ENCODE measurements at places on chromosomes 1 and 21. TPM values are rescaled to one million over a fixed set of nuclear protein-coding genes. Genes with fewer than 3 reads are reported as not detected.

The SPRR2G gene
- not detected for total RNA-seq

DNA sequence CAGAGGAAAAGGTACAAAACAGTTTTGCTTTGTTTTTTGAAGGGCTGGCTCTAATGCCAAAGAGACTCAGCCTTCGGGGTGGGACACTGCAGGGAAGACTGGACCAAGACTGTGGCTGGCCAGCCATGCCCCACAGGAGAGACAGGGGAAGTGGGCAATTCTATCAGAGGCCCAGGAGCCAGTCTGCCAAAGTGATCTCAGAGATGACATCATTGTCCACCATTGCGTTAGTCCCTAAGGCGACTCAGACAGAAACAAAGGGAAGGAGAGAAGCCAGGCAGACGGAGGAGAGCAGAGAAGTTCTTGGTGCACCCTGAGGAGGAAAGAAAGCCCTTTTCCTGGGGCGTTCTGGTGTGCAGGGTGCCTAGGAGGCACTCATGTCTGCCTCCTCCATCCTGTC is 26.4 kb downstream of the OPTC start:
- no peak for DNase-seq

- DNase-seq, result no peak
These were observed 533.3 kb downstream of the PTBP2 start for GRCh38 chr1:97254731-97255463.

DNA sequence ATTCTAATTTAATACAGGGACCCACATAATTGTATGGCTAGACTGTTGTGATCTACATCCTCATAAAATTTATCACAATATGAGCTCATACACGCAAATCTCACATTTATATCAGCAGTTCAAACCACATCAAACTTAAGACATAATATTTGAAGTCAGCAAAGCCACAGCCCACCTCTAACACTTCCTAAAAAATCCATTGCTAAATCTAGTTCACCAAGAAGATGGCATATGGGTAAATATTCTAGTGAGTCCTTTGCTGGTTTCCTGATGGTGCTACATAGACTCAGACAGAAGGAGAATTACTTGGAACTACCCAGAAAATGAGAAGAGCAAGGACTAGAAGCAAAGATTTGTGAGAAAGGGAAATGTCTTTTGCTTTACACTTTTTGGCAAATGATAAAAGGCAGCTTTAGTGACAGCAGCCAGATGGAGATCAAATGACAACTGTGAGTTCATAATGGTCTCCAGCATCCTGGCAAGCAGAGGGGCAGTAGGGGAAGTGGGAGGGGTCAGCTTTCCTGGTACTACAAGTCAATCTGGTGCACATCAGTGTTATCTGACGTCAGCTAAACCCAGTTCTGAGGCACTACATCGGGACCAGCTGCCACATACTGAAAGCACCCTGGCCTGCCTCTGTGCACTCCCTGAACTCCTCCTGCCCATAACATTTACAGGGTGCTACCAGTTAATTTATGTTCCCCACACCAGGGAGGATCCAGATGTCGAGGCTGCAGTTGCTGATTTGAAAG is 10.6 kb upstream of the GADD45A start:
- DNase-seq, result no peak

- no peak for DNase-seq
These were observed 13.0 kb upstream of the UQCRHL start for GRCh38 chr1:15820478-15820877.

GRCh38 chr1:35379317-35380000 is 111.0 kb downstream of the ZMYM4 start:
- no peak for DNase-seq

DNA sequence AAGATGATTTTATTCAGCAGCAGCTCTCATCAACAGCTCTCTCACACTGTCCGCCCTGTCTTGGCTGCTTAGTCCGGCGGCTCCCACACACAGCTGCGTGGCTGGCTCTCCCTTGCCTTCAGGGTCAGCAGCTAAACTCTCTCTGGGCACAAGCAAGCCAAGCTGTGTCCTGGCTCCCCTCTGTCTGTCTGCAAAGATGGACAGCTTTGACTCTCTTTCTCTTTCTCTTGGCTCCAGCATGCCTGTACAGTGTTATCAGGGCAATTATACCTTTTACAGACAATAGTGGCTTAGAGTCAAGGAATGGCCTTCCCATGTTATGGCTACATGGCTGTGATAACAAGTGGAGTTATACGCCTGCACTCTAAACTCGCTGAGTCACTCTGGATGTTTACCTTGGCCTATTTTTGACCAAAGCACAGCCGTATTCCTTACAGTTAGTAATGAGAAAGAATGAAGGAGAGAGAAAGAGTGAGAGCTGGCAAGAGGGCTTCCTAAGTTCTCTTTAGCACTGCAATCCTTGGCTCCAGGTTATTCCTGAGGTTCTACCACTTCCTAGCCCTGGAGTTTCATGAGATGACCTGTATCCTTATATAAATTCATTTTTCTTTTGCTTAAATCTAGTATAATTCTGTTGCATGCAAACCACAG is 59.9 kb upstream of the ZSWIM5 start:
- DNase-seq, result peak; percentile 14

Data from Calu3 (cell line).